ENCODE measurements at places on chromosomes 16 and 17. TPM values are rescaled to one million over a fixed set of nuclear protein-coding genes. Genes with fewer than 3 reads are reported as not detected.
A peak's percentile ranks its signal among the peaks of the same experiment; 100 is the strongest.

DNA sequence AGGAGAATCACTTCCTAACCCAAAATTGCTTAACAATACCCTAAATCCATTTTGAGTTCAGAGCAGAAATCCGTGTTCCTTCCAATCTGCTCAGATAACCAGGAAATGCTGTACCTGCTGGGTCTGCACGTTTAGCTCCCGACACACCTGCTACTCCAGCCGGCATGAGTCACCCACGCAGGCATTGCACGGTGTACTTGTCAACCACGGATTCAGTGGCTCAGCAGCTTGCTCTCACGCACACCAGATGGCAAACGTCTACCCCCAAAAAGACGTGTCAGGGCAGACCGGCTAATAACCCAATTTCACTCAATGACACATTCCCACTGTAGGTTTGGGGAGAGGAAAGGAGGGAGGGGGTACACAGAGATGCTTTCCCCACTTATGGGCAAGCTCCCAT, 468.1 kb downstream of the SOX9 start:
- H3K4me1 ChIP-seq, result no peaks in the 10 kb centered on the region
- DNase-seq, result peak; percentile 89
- H3K27me3 ChIP-seq, result peaks cover 8% of the 10 kb centered on the region
- peak overlapping the region; percentile 84 for H3K4me3 ChIP-seq
- no peaks in the 10 kb centered on the region for H3K36me3 ChIP-seq

GRCh38 chr16:23354246-23354645, 52.1 kb downstream of the SCNN1B start:
- H3K27ac ChIP-seq, result no peak overlapping the region
- H3K4me3 ChIP-seq, result no peak overlapping the region
- no peaks in the 10 kb centered on the region for H3K27me3 ChIP-seq
- no peak for DNase-seq
- no peaks in the 10 kb centered on the region for H3K4me1 ChIP-seq

- DNase-seq, result no peak
- H3K4me3 ChIP-seq, result no peak overlapping the region
- H3K36me3 ChIP-seq, result peaks cover 10% of the 10 kb centered on the region
- H3K27me3 ChIP-seq, result no peaks in the 10 kb centered on the region
- peaks cover 9% of the 10 kb centered on the region for H3K4me1 ChIP-seq
These were observed 11.3 kb downstream of the CDK3 start for GRCh38 chr17:76011951-76012350.

GRCh38 chr17:80256034-80256350, 4.7 kb upstream of the RNF213 start:
- H3K27me3 ChIP-seq, result no peaks in the 10 kb centered on the region
- DNase-seq, result no peak
- peaks cover 37% of the 10 kb centered on the region for H3K36me3 ChIP-seq

- DNase-seq, result no peak
- no peak overlapping the region for H3K27ac ChIP-seq
- H3K36me3 ChIP-seq, result no peaks in the 10 kb centered on the region
- no peak overlapping the region for H3K4me3 ChIP-seq
- no peaks in the 10 kb centered on the region for H3K4me1 ChIP-seq
These were observed 200.1 kb downstream of the KCNJ2 start for GRCh38 chr17:70369391-70369790.

GRCh38 chr16:5928476-5929065, 831.0 kb upstream of the EEF2KMT start:
- DNase-seq, result no peak
- no peak overlapping the region for H3K4me3 ChIP-seq
- H3K36me3 ChIP-seq, result no peaks in the 10 kb centered on the region
- H3K27me3 ChIP-seq, result no peaks in the 10 kb centered on the region

DNA sequence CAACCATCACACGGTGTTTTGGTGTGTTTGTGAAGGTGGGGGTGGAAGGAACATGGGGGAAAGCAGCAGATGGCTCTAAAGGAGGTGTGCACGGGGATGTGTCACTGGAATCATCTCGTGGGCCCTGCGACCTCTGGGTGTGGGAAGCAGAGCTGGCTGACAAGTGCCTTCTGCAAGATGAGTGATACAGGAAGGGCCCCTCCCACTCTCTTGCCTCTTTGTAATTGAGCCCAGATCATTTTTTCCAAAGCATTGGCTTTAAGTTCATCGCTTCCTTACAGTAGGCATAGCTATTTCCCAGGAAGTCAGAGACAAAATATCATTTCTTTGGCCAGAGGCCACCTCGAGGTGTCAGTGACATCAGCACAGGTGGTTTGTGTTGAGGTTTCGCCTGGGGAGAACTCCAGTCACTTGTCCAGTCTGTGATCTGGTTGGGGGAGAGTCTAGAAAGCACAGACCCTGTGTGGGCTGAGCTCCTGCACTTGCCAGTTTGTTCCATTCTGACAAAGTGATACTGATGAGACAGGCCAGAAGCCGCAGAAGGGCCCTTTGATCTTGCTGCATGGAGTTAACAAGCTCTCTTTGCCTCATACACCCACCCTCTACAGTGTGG, 20.6 kb upstream of the SNTB2 start:
- DNase-seq, result no peak
- H3K27ac ChIP-seq, result no peak overlapping the region
- H3K4me1 ChIP-seq, result peaks cover 3% of the 10 kb centered on the region
- H3K4me3 ChIP-seq, result no peak overlapping the region
- H3K27me3 ChIP-seq, result no peaks in the 10 kb centered on the region
- no peaks in the 10 kb centered on the region for H3K36me3 ChIP-seq

- H3K4me1 ChIP-seq, result peaks cover 33% of the 10 kb centered on the region
- peaks cover 2% of the 10 kb centered on the region for H3K36me3 ChIP-seq
- peak overlapping the region; percentile 61 for H3K27ac ChIP-seq
- no peaks in the 10 kb centered on the region for H3K27me3 ChIP-seq
- no peak for DNase-seq
- no peak overlapping the region for H3K4me3 ChIP-seq
These were observed 26.1 kb downstream of the HDAC5 start for GRCh38 chr17:44097110-44097958.

Gene ETV4
- 1.3 TPM for polyA plus RNA-seq

Gene FOXC2
- 0.13 TPM for polyA plus RNA-seq
